Activated CD8-positive, alpha-beta memory T cell treated with anti-CD3 and anti-CD28 coated beads, Interleukin-2, amount 50 U/mL, for 48 hours (primary cell): ENCODE measurements at places on chromosomes 2 and 18.

DNA sequence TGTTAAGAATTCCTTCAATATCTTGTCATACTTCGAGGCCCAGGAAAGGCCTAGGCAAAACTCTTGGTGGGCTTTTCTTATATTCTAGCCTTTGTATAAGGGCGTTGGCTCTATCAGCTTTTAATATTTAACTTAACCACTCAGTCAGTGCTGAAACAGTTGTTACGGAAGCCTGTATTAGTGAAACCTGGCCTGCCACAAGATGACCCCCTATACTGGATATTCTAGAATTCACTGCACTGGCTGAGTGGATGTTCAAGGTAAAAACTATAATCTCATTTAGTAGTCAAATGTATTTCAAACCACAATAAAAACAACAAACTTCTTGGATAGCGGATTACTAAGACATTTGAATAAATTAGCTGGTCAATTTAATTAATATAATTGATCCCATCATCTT lies 91.7 kb upstream of the HNMT start:
- no peak for DNase-seq

DNA sequence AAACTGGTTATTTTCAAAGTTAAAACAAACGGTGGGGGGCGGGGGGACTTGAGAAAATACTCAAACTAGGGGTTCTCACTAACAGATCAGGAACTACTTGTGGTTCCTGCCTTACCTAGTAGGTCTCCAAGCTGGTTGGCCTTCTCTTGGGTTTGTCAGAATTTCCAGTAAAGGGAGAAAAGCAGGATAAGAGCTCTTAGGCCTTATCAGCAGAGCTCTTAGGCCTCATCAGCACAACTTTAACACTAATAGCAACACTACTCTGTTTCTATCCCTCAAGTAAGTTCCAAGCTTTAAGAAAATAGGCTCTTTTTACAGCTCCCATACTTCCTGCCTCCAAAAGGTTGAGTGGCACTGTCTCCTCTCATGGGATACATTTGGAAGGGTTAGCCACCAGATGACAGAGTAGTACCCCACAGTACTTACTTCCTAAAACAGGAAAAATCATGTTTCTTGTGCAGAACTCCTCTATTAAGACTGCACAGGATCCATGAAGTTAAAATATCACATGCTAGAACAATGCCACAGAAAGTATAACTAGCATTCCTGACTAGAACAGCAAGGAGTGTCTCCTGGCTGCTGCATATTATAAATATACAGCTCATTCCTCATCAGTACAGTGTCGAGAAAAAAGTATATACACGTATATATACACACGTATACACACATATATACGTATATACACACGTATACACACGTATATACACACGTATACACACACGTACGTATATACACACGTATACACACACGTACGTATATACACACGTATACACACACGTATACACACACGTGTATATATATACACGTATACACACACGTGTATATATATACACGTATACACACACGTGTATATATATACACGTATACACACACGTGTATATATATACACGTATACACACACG lies 6.1 kb downstream of the FBXO11 start:
- DNase-seq = no peak

DNA sequence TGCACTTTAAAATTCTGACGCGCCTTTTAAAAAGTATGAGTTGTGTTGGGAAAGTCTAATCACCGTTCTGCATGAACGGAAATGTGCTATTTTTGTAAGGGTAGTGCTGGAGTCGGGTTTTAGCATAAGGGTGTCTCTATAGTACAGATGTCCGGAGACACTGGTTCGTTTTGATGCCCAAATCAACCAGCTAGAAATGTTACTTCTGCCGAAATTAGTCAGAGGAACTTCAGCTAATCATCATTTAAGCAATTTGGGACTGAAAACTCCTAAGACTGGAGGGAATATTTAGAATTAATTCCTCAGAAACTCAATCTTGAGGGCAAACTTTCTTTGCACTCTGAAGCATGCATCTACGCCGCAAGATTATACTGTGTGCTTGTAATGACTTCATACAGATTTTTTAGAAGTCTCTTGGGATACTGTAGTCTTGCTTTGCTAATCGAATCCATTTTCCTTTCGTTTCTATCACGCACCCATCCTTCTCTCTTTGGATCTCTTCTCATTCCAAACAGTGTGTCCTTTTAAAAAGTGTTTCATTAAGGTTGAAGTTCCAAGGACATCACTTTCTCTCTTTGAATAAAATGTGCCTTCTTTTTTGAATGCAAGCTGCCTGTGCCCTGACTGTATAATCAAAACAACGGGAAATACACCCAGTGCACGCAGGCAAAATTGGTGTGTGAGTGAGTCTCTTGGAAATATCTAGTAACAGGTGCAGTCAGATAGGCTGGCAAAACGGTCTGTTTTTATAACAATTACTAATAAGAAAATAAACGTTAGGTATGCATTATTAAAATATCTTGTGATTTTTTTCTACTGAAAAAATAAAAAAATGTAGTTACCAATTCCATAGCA lies 270.9 kb upstream of the TCF4 start:
- no peak for DNase-seq

- no peak for DNase-seq
Observed at GRCh38 chr2:140122001-140122400, 1341.8 kb upstream of the NXPH2 start.

- DNase-seq = no peak
Observed at GRCh38 chr2:151654085-151654484, 80.2 kb downstream of the NEB start.

DNA sequence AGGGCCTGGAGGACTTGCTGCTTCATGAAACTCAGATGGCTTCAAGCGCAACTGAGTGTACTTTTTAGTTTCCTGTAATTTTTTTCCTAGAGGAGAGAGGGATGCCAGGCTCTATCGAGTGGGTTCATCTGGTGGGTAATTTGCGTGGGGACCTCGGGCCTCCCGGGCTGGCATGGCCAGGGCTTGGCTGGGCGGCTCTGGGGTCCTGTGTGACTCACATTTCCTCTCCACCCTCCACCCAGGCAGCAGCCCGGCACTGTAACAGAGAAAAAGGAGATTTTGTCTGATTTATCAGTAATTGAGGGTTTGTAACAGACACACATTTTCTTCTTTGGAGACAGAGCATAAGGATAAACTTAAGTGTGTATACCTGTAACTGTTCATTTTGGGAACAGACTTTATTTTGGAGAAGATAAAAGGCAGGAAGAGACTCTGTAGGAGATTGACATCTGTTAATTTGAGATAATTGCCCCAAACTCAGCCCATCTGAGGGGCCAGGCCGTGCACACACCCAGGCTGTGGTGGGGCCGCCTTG lies 64.3 kb downstream of the NFATC1 start:
- no peak for DNase-seq

DNA sequence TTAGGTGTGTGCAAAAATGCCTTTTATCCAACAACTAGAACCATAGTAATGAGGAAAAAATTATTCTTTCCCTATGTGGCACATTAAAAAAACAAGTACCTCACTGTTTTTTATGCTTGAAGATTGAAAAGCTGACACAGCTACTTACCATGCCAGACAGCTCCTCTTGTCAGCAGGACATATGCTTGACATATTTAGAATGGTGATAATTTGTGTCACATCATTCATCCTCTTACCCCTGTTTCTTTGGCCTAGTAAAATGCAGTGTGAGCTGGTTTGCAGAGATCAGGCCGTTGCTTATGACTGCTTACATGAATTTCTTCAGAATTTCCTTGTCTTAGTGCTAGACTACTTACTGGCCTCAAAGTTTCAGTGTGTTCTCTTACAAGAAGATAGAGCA lies 869.9 kb downstream of the LRP1B start:
- DNase-seq = no peak

GRCh38 chr2:231104115-231104713 lies 20.6 kb downstream of the HTR2B start:
- no peak for DNase-seq

DNA sequence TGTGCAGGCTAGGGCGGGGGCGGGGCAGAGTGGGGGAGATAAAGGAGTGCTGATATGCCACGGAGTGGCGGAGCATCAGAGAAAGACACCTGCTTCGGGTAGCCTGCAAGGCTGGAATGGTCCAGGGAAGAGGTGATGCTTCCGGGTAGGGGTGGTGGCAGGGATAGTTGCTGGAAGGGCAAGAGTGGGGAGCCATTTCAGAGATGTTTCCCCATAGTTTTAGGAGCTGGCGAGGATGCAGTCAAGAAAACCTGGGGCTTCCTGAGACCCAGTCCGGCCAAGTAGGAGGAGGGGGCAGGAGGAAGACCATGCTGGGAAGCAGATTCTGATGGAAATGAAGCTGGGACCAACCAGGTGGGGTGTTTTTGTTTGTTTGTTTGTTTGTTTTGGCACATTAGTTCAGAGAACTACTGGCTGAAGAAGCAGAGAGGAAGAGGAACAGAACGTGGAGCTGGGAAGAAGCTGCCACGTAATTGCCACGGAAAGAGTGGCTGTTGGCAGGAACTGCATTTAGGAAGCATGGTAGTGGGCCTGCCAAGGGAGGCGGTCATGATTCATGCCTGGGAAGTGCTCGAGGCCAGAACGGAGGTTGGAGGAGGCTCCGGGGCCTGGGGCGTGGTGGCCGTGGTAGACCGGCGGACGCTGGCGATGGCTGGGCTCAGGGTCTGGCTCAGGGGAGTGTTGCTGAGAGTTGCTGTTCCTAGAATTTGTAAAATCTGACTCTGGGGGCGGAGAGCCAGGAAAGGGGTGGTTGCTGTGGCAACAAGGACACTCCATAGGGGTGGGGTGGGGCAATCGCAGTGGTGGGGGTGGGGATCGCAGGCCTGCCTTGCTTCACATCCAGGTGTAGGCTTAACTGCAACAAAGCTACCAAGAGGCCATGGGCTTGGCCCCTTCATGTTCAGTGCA lies 8.6 kb upstream of the INPP5D start:
- no peak for DNase-seq

DNA sequence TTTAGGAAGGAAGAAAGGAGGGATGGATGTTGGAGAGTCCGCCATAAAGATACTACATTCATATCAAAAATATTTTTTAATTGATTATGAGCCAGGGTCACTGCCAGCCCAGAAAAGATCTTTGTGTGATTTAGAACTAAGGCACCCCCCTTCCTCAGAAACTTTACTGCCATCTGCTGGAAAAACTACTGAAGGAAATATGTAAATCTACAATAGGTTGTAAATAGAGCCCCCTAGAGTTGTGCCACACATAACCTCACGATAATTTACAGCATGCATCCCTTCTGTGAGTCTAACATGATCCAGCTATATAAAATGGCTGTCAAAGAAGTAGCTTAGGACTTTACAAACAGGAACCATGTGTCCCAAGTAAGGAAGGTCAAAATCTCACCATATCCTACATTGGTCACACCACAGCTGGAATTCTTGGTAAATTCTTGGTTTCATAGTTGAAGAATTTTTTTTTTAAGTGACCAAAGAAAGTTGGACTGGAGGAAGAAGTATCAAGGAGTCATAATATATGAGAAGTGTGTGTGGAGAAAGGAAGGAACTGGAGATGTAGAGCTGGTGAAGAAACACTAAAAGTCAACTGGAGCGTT lies 152.5 kb downstream of the CYP26B1 start:
- DNase-seq = no peak

DNA sequence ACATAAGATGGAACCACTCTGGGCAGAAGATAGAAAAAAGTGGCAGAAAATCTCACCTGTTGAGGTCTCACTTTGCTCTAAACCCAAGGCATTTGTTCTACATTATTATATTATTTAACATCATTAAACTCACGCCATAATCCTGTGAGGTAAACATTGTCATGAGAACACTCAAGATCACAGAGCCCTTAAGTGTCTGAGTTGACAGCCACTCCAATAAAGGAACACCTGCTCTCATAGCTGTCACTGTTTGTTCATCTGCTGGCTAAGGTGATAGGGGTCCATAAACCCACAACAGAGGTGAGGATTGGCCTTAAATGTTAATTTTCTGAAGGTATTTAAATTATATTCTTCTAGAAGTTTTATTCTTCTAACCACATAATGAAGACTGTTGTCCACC lies 439.7 kb downstream of the RIT2 start:
- no peak for DNase-seq

GRCh38 chr2:234288974-234289455 lies 207.9 kb downstream of the ARL4C start:
- peak; percentile 88 for DNase-seq

DNA sequence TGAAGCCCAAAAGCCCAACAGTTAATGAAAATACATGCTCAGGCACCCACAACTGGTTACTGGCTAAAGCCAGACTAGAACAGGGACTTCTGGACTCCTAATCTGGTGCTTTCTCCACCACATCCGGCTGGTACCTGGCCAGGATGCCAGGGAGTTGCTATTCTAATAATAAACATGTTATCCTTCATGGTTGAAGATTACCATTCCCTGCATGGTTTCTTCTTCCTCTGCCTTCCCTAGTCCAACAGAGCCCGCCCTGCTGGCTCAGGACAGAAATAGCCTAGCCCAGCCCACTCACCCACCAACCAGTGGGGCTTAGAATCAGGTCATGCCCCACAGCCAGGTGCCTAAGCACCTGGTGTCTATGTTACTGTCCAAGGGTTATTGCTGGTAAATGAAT lies 184.2 kb downstream of the TMEM247 start:
- no peak for DNase-seq

- DNase-seq = no peak
Observed at GRCh38 chr2:110957293-110957692, 163.4 kb upstream of the BCL2L11 start.

- no peak for DNase-seq
Observed at GRCh38 chr2:218895326-218895725, 14.7 kb downstream of the WNT10A start.

DNA sequence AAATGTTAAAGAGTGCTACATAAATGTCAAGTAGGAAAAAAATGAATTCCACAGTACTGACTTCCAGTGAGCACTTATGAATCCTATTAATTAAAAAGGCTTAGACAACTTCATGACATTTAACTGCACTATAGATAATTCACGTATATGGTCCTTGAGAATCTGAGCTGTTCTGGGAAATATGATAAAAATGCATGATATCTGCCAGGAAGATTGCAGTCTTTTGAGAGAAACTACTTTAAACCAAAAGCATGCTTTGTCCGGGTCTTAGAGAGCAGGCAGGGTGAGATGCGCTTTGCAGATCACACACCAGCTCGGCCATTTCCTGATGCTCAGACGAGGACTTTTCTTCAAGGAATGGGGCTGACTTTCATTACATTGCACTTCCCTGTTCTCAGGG lies 42.6 kb downstream of the CMPK2 start:
- no peak for DNase-seq

DNA sequence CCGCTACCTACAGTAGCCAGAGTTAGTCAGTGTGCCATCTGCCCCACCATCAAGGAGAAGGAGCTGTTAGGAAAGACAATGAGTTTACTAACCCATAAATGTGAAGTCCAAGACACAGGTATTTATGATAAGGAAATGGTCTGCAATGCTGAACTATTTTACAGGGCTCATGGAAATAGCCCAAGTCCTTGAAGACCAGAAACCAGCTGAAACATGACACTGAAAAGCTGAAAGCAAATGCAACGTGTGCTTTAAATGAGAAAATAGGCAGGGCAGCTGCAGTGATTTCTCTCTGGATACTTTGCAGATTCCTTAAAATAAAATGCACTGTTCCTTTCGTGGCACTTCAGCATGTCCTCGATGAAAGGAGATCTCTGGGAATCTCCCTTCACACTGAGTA lies 256.4 kb upstream of the TCF4 start:
- no peak for DNase-seq
